ENCODE measurements at places on chromosomes 1 and 21.
A peak's percentile ranks its signal among the peaks of the same experiment; 100 is the strongest.

DNA sequence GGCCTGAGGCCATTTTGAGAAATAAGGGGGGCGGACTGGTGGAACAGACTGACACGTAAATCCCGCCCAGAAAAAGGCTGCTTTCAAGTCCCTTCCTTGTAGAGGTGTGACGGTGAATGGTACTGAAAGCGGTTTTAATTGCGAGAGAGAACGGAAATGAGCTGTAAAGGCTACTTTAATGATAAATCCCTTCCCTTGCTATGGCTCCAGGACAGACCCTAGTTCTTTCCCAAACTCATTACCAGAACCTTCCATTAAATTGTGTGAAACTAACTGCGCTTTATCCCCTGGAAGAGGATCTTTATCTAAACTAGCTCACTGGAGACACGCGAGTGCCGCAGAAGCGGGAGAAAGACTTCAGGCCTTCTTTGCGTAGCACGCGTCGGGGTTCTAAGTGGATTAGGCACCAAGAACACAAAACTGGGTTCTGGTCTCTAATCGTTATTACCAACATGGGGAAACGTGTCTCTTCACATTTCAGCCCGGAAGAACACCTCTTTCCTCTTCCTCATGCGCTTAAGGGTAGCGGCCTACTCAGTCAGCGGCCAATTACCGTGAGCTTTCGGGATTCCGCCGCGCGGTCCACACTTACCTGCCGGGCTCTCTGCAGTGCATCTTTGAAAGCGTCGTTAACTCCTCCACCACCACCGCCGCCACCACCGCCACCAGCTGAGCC, 441 bp downstream of the FUBP1 start:
- DNase-seq = peak; percentile 92

GRCh38 chr1:215730600-215730999, 163.5 kb downstream of the KCTD3 start:
- no peak for DNase-seq

DNA sequence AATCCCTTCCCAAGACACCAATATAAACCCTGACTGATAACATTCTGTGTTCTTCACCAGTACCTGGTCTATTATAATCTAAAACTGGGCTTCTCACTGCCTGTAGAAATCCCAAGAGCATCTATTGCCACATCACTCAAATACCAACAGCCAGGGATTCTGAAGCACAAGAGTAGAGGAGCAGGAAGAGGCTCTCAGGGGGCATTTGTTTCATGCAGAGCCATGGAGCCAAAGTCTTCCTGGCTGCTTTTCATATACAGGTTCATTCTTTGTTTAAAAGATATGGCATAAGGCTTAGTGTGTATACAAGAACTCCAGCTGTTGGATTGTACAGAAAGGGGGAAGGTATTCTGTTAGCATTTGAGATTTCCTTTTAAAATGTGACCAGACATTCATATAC, 38.2 kb upstream of the USH2A start:
- DNase-seq = no peak

GRCh38 chr1:33634806-33635205, 162.4 kb downstream of the ZSCAN20 start:
- DNase-seq = peak; percentile 14

DNA sequence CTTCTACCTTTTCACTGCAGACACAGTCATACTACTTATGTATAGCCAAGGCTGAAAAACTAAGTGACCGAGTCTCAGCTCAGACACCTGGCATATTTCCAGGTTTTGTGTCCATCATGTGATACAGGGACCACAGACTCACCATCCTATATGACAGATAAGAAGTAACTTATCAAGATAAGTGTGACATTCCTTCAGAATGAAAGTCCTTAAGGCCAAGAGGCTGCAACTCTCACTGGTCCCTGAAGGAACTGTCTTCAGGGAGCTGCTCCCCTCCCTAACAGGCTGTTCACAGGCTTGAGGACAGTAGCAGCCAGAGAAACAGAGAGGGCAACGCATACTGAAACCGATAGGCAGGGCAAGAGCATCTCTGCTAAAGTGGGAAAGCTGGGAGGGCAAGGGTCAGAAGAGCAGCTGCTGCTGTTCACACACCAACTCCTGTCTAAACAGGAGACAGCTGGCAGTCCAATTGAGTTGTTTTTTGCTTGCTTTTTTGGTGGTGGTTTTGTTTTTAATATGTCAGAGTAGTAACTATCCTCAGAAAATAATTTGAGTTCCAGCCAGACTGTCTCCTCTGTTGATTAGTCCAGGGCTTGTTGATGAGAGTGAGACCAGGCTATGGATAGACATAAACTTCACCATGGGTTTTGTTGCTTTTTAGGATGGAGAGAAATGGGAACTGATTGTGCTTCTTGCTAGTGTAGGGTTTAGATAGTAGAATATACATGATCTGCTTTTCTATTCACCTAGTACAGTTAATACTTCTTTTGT, 67.7 kb downstream of the MACF1 start:
- peak; percentile 30 for DNase-seq

DNA sequence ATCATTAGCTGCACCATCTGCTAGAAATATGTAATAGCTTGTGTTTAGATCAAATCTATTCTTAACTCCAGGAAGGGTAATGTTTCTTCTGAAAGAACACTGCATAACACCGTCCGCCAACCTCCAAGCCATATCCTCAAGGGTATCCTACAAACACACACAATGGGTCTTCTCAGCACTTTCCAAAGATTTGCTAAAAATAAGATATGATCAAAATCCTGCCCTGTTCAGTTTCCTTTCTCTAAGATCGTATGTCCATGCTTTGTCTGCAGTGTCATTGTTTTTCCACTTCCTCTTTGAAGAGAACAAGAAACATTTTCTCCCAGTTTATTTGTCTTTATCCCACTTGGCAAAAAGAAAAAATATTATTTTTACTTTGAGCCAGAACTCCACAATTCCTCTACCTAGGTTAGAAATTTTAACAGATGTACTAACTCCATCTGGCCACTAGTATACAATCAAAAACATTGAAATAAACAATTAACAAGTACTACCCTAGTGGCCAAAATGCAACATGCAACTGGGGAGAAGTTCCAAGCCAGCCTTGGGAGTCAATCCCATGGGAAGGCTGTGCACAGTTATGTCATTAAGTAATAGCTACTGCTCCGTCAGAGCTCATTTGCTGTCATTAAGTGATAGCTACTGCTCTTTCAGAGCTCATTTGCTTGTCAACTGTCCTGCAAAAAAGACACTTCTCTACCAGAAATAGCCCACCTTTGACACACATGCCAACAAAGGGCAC, 37.8 kb downstream of the FRRS1 start:
- peak; percentile 56 for DNase-seq

DNA sequence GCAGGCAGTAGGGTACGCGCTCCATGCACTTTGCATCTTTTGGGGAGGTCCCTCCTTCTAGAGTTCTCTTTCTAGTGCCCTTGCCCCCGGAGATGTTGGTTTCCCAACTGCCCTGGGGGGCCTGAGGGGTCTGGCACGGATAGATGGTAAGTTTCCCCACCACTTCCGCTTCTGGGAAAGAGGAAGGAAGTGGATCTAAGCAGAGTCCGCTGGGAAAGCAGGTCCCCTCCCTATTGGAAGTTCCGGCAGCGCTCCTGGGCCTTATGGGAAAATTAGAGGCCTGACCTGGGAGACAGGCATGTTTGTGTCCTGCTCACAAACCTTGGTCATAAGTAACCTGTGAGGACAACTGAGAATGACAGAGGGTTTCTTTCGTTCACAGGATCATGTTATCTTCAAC, 274.4 kb downstream of the RPS6KC1 start:
- DNase-seq = no peak

- no peak for DNase-seq
Observed at GRCh38 chr21:45282283-45283034, 5.2 kb downstream of the POFUT2 start.

DNA sequence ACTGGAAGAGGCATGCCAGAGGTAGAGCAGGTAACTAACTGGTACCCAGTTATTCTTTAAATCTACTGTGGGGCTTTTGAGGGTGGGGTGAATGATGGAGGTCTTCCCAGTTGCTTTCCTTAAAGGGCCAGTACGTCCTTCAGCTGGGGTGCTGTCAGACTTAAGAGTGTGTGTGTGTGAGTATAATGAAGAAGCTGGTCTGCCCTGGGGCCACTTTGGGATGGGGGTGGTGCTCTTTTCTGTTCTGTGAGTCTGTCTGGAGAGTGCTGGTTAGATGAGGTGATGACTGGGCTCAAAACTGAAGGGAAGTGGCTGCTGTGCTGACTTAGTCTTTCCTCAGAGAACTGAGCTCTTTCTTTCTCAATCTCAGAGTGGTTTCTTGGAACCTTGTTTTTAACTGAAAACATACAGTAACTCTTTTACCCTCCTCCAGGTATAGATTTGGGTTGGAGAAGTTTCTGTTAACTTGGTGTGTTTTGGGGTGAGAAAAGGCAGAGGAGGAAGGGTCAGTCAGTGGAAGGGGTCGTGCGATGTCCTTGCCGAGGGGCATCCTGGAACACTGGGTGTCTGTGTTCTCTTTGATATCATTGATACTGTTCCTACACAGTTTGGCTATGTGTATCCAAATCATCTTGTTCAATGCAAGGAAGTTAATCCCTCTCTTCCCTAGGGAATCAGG, 746 bp downstream of the MACF1 start:
- no peak for DNase-seq

GRCh38 chr1:163410073-163410999, 88.6 kb downstream of the NUF2 start:
- peak; percentile 51 for DNase-seq

- DNase-seq = no peak
Observed at GRCh38 chr1:79004916-79005315, 1.6 kb downstream of the ADGRL4 start.

GRCh38 chr21:23021481-23021880, 2023.3 kb downstream of the NCAM2 start:
- no peak for DNase-seq

DNA sequence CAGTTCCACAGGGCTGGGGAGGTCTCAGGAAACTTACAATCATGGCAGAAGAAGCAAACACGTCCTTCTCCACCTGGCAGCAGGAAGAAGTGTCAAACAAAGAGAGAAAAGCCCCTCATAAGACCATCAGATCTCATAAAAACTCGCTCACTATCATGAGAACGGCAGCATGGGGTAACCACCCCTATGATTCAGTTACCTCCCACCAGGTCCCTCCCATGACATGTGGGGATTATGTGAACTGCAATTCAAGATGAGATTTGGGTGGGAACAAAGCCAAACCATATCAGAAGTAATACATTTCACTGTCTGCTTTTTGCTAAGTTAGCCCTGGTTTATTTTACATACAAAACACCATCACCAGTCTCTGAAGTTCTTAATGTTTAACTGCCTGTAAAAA, 68.5 kb downstream of the RBM11 start:
- DNase-seq = no peak

DNA sequence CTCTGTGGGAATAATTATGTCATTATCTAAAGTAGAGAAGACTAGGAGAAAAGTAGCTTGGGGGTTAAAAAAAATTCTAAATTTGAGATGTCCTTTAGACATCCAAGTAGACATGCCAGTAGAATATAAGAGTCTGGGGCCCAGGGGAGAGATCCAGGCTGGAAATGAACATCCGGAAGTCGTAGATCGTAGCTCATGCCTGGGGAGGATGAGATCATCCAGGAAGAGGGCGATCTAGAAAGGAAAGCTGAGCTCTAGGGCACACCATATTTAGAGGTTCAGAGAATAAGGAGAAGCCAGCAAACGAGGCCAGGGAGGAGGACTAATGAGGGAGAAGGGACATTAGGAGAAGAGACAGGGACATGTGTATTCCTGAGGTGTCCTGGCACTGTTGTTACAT, 12.2 kb downstream of the NGF start:
- DNase-seq = no peak

DNA sequence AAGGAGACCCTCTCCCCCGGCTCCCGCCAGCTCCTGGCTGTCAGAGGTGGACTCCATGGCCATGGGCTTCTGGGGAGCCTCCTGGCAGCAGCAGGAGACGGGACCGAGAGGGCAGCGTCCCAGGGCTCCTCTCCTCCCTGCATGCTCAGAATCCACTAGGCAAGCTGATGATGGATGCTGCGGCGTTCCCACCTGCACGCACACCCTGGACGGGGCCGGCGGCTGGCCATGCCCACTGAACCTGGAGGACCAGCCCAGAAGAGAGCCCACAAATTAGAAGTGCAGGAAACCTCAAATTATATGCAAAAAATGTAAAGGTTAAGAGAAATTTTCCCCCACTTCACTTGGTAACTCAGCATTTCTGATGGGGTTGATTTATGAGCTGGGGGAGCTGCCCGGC, 77.3 kb upstream of the ARHGEF16 start:
- no peak for DNase-seq

DNA sequence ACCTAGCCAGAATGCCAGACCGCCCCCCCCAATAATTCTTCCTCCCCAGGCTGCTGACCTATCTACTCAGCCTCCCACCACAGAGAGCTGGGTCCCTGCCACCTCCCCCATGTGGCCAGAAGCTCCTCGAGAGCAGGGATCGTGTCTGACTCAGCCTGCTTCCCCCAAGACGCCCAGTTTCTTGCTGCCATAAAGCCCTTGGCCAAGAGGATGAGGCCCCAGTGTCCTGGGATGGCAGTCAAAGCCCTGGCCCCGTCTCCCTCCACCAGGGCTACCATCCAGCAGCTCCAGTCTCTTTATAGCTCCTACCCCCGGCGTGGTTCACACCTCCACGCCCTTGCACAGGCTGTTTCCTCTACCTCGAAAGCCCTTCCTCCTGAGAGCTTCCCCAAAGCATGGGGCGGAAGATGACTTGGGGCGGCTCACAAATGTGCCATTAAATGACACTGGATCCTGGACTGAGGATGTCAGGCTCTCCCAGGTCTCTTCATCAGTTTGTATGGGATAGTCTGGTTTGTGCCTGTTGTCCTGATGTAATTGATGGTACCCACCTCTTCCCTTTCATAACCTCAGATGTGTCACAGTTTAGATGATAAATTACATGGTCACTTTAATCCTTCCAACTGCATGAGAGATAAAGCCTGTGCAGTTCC, 13.2 kb downstream of the ADGRB2 start:
- DNase-seq = no peak

GRCh38 chr1:49356594-49356993, 579.9 kb upstream of the BEND5 start:
- no peak for DNase-seq

DNA sequence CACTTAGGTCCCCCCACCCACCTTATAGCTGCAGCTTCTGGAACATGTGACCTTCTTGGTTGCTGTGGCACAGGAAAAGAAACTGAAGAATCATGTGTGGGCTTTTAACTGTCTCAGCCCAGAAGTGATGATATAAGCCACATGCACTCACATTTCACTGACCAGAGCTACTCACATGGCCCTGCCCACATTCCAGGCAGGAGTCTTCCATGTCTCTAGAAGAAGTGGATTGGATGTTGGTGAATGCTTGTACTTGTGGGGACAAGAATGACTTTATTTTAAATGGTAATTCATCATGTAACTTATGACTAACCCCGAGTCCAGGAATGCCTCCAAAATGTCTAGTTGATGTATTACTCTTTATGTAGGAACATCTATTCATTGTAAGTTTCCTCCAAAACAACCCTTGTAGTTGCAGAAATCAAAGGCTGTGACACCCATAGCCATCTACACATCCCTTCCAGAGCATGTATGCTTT, 15.8 kb upstream of the CAMK1G start:
- DNase-seq = no peak
